ENCODE measurements at places on chromosomes 1 and 21. TPM values are rescaled to one million over a fixed set of nuclear protein-coding genes. Genes with fewer than 3 reads are reported as not detected.

The IPO13 gene
- 37.7 TPM for total RNA-seq

DNA sequence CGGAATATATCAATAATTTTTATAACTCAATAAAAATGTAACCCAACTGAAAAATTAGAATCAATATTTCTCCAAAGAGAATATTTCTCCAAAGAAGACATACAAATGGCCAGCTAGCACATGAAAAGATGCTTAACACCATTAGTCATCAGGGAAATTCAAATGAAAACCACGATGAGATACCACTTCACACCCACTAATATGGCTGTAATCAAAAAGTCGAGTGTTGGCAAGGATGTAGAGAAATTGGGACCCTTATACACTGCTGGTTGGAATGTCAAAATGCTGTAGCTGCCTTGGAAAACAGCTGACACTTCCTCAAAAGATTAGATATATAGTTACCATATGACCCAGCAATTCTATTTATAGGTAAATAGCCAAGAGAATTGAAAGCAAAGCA is 133.0 kb downstream of the GPR52 start:
- DNase-seq: no peak

DNA sequence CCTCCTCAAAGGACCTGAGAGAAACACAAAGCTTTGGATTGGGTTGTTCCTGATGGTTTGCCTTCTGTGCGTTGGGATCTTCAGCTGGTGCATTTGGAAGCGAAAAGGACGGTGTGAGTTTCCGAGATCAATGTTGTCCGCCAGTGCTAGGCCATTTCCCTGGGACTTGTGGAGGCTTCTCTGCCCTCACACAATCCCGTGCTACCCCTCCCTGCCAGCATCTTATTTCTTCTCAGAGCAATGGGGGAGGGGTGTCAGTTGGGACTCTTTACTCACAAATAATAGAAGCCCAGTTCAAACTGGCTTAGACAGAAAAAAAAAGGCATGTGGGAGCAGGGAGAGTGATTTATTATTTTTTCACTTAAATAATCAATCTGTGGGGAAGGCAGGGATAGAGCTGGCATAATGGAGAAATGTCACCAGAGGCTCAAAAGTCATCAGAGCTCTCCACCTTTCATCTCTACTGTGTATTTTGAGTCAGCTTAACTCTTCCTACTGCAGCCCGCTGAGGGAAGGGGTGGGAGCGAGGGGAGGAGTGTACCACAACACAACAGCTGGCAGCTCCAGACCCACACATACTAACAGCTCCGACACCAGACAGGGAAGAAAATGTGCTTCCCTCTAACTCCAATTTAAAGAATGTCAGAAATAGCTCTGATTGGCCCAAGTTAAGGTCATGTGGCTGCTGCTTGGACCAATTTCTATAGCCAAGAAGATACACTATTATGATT is 22.4 kb downstream of the LY9 start:
- no peak for DNase-seq

The BRDT gene
- total RNA-seq: not detected

The C8A gene
- not detected for total RNA-seq

DNA sequence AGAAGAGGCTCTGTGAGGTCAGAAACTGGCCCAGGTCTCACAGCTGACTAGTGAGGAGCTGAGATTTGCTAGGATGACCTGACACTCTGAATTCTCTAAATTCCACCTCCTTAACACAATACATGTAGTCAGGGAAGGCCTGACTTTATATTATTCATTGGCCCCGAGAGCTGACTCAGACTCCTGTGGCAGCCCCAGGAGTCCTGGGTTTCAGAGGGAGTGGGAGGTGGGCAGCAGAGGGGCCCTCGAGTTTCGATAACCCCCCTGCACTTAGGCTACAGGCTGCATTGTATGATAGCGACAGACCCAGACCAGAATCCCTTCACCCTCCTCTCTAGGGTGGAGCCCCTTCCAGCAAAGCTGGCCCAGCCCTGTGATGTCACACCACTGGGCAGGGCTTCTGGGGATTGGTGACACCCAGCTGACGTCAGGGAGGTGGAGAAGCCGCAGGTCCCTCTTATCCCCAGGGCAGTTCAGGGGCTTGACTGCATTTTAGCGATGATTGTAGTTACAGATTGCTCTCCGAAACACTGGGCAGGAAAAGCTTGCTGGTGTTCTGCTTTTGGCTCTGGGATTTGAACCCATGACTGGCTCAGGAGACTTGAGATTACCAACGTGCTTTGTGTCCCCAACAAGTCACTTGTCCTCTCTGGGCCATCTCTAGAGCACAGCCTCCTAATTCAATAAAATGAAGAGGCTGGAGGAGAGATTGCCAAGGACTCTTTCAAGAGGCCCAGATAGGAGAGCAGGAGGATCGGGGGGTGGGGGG is 17.0 kb upstream of the GPR37L1 start:
- peak; percentile 33 for DNase-seq

The TNFRSF9 gene
- total RNA-seq: 0.28 TPM

DNA sequence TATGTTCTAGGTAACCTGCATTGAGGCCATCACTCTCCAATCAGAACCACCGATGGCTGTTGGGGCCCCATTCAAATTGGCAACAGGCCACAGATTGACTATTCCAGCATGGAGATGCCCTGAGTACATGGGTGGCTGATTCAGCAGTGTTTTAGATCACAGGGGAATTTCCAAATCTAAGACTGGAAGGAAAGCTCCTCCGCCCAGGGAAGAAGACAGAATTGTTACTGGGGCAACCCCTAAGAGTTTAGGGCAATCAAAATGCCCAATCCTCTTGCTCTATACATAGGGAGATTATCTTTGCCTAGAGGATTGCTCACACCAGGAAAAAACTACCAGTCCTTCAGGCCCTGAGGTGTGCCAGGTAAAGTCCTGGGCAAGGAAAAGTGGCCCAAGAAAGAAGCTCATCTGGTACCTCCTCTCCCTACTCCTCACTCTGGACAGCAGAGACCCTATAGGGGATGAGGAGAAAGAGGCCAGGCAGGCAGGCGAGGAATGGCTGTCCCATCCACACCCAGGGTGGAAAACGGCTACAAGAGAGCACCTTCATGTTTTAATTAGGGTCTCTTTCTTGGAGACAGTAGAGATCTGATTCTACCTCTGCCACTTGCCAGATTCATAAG is 5.8 kb downstream of the S100A8 start:
- DNase-seq: no peak

The PTAFR gene
- 0.25 TPM for total RNA-seq

GRCh38 chr1:246291127-246291526 is 216.0 kb downstream of the SMYD3 start:
- no peak for DNase-seq

The GPR37L1 gene
- total RNA-seq: 0.05 TPM
